ENCODE measurements at places on chromosomes 6 and 20.

DNA sequence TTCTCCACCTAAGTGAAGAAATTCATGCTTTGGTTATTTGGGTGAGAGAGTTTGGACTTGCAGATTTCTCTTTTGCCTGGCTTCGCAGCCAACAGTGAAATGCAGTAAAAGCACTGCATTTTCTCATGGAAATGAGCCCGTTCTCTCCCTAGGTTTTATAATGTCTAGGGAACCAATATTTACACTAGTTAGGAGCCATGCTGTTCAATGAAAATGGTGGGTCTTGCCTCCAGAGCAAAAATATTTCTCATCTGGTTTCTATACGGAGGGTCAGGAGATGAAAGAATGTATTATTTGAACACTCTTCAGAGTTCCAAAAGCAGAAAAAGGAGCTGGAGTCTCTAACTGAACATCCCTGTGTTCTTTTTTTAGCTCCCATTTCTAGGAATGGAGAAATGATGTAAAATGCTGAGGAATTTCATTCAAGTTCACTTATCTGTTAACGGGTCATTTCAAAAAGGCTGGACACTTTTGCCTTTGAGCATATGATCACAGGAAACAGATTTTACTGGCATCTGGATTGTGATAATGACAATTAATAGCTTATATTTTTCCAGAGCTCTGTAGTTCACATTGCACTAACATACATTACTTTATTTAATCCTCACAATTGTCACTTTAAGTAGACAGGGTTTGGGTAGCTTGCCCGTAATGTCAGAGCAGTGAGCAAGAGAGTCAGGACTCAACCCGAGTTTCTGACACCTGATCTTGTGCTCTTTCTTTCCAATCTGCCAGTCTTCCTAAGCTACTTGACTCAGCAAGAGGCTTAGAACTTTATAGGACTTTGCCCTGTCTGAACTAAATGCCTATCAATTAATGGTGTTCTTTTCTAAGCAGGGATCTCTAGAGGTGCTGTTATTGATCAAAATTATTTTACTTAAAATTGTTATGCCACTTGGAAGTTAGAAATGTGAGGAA lies 78.0 kb downstream of the PPP1R14C start:
- no peak for DNase-seq

DNA sequence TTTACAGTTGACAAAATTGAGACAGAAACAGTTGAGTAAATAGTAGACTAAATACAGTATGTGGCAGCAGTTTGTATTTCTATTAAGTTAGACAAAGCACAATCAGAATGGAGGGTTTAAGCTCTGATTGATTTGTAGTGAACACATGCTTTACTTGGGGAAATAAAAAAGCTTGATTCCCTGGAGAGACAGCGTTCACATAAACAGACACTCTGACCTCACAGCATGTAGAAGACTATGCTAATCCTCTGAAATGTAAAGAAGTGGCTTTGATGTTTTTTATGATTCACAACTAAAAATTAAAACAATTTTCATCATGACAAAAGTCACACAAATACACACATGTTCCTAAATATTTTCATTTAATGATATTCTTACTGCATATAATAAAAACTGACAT lies 126.9 kb upstream of the FAM83B start:
- DNase-seq: no peak

DNA sequence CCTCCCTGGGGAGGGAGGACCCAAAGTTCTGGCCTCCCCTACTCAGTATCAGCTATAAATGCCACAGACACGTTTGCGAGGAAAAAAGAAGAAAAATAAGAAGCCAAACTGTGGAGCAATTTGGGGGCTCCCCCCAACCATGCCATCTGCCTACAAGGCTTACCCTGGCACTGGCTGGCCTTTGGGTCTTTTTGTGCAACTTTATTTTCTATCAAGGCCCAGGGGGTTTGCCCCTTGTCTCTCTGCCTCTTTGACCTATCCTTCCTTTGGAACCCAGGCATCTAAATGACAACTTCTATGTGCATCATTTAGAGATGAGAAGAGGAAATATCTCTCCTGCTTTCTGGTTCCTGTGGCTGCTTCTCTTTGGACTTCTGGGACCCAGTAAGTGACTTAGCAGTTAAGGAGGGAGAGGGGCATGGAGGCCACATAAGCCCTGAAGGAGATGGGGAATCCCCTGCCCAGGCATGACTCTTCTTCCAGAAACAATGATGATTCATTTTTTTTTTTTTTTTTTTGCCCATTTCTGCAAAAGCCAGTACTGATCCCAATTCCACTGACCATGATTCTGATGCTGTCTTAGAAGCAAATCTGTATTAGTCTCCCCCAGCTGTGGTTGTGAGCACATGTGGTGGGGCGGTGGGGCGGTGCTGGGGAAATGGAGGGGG lies at the start of gene MUC22:
Gene MUC22, plus strand, starts transcription at position 82 of the 668 bp plus-strand sequence. Its CDS starts 233 bp downstream, at position 315.
- no peak for DNase-seq

DNA sequence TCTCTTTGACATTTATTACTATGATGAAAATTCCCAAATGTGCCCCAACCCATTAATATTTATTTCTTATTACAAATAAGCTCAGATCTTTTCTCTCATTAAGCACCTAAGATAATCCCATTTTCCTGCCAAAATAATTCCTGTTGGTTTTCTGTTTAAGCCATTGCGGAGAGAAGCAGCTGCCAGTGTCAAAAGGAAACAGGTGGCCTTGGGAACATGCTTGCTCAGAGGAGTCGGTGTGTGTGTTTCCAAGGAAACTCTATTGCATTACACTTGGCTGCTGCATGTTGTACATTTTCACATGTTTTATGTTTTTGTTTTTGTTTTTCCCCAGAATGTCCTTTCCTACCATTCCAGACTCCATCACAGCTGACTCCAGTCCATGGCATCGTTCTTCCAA lies 56.4 kb downstream of the CD24 start:
- DNase-seq: no peak

GRCh38 chr20:38829296-38829875 lies 23.9 kb downstream of the PPP1R16B start:
- no peak for DNase-seq

GRCh38 chr6:18997375-18997826 lies 610.3 kb downstream of the RNF144B start:
- DNase-seq: peak; percentile 26

- no peak for DNase-seq
Observed at GRCh38 chr6:166660157-166660688, 33.2 kb upstream of the RPS6KA2 start.

DNA sequence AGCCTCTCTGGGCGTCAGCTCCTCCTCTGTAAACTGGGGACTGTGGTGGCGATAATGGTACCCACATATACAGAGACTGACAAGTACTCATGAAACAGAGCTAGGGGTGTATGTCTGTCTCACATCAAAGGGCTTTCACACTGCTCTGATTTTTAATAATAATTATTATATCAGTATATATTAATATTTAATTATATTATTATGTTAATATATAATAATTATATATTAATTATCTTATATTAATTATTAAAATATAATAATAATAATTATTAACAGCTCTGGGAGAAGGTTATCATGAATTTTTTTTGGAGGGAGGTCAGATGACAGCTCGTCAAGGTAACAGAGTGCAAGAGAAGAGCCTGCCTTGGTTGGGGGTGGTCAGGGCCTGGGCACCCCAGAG lies 173.6 kb downstream of the NRN1 start:
- no peak for DNase-seq

GRCh38 chr6:21354805-21355238 lies 238.7 kb upstream of the SOX4 start:
- DNase-seq: no peak

DNA sequence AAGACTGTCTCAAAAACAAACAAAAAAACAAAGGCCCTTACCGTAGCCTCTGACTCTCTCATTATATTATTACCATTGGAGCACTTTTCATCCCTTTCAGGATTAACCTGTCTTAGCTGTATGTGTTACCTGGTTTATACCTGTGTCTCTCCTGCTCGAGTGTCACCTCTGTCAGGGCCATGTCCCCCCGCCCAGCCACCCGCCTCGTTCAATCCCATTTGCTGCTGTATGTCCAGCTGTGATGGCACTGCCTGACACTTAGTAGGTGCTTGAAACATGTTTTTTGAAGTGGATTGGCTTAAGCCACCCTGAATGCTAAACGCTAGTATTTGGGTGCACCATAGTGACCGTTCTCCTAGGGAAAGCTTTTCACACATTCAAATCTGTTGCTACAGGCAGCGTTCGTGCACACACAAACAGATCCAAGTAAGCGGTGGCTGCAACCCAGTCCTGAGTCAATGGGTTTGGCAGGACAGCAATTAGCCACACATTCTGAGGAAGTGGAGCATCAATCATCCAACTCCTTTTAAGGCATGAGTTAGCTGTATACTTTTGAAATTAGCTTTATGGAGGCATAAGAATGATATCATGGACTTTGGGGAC lies 98.9 kb upstream of the ZNF217 start:
- DNase-seq: no peak

DNA sequence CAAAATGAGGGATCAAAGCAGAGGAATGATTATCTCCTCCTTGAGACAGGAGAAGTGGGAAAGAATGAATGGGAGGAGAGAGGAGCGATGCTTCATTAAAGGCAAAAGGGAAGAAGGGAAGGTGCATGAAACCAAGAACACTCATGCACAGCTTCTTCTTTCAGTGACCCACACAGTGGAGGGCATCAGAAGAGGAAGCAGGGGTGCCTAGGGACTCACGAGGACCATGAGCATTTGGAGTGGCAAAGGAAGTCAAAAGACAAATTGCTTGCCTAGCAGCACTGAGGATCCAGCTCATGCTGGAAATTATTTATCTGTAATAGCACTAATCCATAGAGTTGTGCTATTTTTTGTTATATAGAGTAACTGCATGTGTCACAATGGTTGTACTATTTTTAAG lies 66.1 kb downstream of the SMLR1 start:
- no peak for DNase-seq

DNA sequence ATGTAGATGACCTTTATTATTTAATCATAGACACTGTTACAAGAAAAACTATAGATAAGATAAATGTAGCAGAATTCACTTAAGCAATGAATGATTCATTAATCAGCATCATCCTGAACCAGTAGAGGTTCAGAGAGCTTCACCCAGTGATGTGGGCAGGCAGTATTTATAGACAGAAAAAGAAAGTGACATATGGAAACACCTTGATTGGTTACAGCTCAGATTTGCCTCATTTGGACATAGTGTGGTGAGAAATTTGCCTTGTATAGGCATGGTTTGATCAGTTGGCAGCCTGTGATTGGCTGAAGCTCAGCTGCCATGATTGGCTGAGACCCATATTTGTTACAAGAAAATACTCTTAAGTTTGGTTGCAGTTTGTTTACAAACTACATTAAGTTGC lies 4.6 kb downstream of the C6orf58 start:
- DNase-seq: no peak

DNA sequence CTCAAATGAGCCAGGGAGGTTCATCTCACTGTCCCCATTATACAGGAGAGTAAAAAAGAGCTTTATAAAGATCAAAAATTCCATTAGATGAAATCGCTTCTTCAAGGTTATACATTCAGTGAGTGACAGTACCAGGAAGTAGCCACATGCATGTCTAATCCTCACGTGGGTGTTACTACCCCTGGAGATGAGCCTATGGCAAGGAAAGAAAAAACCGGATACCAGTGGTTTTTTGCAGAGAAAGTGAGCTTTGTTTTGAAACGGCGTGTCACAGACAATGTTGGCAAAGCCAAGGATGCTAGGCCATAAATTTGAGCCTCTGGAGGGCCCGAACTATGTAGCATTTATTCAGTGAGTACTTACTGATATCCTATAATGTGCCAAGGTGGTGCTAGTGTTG lies 215.0 kb upstream of the RIN2 start:
- DNase-seq: no peak

DNA sequence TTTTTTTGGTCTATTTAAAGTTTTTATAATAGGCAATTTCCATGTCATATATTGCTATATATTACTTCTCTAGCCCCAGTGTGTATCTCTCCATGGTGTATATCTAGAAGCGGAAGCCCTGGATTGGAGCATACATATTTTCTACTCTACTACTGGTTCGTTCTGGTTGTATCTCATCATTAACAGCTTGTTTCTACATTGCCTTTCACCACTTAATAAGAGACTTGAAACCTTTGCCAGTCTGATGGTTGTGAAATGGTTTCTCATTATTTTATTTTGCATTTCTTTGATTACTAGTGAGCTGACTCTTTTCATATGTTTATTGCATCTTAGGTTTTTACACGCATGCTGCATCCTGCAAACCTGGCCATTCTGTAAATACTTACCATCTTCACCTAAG lies 3.6 kb downstream of the DSTN start:
- no peak for DNase-seq

- no peak for DNase-seq
Observed at GRCh38 chr20:35199740-35200139, 26.8 kb upstream of the MMP24 start.

GRCh38 chr6:170160628-170161611 lies 130.0 kb downstream of the DLL1 start:
- DNase-seq: no peak

DNA sequence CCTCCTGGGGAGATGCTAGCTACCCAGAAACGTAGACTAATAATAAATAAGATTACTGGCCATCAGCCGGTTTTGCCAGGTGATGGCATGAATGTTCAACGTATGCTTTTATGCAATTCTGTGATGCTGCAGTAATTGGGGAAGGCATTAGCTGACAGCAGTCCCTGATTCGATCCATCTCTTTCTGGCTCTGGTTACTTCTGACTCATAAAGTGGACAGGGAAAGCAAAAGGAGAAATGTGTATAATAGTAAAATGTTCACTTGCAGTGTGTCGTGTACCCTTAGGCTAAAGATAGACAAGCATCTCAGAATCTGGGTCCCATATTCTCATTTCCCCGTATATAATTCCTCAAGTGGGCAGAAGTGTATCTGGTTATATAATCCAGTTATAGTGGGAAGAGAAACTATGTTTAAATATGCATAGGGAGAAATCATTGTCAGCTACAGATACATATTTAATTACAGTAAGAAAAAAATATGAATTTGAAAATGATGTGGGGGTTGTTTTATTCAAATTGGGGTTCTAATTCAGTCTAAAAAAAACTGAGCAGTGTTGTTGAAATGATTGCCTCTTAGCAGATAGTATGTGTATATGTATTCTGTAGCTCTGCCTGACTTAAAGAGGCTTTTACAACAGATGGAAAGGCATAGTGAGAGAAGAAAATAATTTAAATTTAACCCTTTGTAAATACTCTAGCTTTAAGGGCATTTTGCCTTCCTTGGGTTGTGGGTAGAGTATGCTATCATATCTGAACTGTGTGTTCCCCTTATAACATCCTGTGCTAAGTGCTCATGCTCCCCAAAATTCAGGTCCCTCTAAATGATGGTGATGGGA lies 40.6 kb downstream of the DOK5 start:
- DNase-seq: no peak

DNA sequence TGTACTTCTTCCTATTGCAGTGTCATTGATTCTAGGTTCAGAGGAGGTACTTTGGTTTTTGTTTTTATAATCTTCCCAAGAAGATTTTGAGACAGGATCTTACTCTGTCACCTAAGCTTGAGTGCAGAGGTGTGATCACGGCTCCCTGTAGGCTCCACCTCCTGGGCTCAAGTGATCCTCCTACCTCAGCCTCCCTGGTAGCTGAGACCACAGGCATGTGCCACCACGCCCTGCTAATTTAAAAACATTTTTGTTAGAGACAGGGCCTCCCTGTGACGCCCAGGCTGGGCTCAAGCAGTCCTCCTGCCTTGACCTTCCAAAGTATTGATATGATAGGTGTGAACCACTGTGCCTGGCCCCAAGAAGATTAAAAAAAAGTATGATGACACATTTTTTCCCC lies 3.4 kb upstream of the SLC17A5 start:
- DNase-seq: no peak

- DNase-seq: no peak
Observed at GRCh38 chr20:24708411-24709295, 239.2 kb downstream of the SYNDIG1 start.

- no peak for DNase-seq
Observed at GRCh38 chr6:89251170-89251569, 34.0 kb upstream of the GABRR1 start.

All from AML-193 (cell line).